ENCODE measurements at places on chromosomes 3 and 15.

GRCh38 chr3:136885357-136886213 is 23.6 kb downstream of the NCK1 start:
- no peak for DNase-seq

- DNase-seq: peak; percentile 24
These were observed 54.2 kb upstream of the ARHGEF3 start for GRCh38 chr3:56855856-56856512.

- DNase-seq: no peak
These were observed 31.4 kb upstream of the CTNNB1 start for GRCh38 chr3:41167722-41168497.

GRCh38 chr3:107633327-107634098 is 110.8 kb downstream of the BBX start:
- DNase-seq: no peak

DNA sequence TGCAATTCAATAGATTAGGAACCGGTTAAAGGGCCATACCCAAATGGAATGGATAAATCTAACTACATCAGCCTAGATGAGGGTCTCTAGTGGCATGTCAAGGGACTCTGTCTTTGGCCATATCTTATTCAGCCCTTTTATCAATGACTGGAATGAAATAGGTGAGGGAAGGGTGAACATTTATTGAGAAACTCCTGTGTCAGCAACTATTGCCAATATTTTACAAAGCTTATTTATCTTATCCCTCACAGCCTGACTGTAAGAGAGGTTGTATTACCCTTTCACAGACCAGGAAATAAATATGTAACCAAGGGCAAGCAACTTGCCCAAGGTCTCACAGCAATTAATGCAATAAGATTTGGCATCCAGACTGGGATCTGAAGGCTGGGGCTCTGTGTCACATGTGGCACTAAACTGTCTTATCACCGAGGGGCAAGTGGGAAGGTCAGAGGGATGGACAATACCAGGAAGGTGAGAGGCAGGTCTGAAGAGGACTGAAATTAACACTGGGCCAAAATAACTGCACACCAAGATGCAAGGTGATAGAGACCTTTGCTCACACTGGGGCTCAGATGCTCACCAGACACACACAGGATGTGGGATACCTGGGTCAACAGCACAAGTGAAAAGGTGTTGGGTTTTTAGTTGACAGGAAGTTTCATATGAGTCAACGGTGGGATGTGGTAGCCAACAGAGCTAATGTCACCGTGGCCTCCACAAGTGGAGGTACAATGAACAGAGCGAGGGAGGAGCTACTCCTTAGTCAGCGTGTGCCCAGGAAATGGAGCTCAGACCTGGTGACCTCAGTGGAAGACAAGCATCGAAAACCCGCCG is 261.3 kb downstream of the RPLP1 start:
- DNase-seq: peak; percentile 52

- no peak for DNase-seq
These were observed 33.9 kb downstream of the DOCK3 start for GRCh38 chr3:50708620-50709019.

GRCh38 chr3:29004885-29005599 is 275.8 kb upstream of the RBMS3 start:
- no peak for DNase-seq

GRCh38 chr3:69787436-69788168 is 48.3 kb downstream of the MITF start:
- no peak for DNase-seq

DNA sequence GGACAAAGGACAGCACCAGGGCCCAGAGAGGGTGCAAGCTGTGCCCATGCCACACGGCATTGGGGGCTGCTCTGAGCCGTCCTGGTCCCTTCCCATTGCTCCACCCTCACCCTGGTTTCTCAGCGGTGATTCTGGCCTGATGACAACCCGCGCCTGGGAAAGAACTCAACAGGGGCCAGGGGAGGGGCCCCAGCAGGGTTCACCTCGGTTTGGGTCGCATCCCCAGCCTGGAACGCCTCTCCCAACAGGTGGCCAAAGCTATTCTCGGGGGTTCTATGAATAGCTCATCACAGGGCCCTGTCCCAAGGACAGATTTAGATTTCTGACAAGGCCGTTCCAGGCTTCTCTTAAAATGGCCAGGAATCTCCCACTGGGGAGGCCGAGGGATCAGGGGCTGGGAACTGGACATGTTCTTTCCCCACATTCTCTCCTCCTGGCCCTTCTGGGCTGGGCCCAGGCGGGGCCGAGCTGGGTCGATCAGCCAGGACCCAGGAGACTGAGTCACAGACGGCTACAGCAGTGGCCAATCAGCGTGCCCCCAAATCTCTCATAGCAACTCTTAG is 17.9 kb downstream of the GRIP2 start:
- DNase-seq: no peak

DNA sequence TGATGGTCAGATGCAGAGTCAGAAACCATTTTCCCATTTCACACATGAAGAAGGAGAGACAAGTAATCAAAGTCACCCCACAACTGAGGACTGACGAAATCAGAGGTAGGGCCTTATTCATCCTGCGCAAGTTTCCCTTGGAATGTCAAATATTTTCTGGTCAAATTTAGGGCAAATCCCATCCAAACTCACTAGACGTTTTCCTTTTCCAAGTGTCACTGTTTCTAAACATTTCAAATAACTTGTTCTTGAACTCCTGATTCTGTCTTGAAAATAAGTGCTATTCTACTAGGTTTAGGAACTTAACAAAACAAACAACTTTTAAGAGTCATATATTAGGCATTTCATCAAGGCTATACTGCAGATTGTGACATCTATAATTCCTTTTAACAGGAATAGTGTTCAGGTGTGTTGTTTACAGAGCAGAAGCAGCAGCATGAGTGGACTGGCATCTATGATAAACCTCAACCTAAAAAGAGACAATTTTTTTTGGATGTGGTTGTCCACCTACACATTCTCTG is 40.7 kb downstream of the SUMF1 start:
- no peak for DNase-seq

DNA sequence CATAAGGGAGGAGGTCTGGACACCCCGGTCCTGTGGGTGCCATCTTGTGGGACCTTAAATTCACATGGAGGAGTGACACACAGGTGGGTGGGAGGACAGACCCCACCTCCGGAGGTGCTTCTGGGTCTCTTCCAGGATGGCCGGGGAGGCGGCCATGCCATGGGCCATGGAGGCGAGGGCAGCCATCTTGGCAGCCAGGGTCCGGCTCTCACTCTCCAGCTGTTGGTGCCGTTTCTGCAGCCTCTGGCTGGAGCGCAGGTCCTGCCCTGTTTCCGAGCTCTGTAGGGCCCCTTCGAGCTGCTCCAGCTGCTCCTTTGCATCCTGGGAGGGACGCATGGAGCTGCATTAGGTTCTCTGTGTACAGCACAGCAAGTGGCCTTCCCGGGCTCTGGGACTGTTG is 19.1 kb downstream of the SPTBN5 start:
- no peak for DNase-seq

DNA sequence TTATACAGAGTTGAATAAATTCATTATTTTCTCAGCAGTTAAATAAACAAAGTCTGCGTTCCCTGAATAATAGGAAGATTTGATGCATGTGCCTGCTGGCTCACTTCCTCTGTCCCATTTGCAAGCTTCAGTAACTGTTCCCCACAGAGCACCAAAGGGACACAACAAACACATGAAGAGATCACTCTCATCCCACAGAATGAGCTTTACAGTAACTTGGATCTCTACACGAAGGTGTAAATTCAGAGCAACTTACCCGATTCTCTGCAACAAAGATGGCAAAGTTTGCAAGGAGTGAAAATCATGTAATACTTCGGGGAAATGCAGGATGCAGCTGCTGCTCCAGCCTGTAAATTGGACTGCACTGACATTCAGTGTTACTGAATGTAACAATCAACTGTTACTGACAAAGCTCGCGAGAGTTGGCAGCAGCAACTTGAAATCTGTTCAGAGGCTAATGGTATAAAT is at the start of gene BCHE:
BCHE (minus strand) TSS at position 366 of the 468 bp plus-strand sequence. CDS start 6,390 bp downstream, outside the sequence.
- DNase-seq: no peak

- no peak for DNase-seq
These were observed 177.0 kb downstream of the MAGI1 start for GRCh38 chr3:65861718-65862117.

- DNase-seq: no peak
These were observed 110.8 kb downstream of the VGLL4 start for GRCh38 chr3:11532931-11533391.

Measured in stimulated activated CD4-positive, alpha-beta T cell treated with anti-CD3 and anti-CD28 coated beads, Interleukin-1b, Interleukin-23, amount 100 ng/mL, for 4 hours (primary cell).